ENCODE measurements at places on chromosomes 11 and 22. TPM values are rescaled to one million over a fixed set of nuclear protein-coding genes. Genes with fewer than 3 reads are reported as not detected.

DNA sequence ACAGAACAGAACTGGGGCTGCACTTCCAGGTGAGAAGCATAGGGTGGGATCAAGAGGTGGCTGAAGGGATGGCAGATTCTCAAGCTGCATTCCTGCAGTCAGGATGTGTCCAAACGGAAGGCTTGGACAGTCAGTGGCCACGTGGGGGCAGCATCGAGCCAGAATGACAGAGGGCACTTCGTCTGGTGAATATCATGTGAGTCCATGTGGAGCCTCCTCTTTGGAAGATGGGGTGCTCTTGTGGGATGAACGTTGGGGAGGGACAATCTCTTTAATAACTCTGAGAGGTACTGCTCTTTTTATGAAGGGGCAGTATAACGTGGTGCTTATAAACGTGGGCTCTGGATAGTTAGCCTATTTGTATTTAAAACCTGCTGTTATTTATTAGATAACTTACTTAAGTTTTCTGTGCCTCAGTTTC lies 154.9 kb upstream of the NAV2 start:
- H3K36me3 ChIP-seq, result no peaks in the 10 kb centered on the region
- no peak overlapping the region for H3K27ac ChIP-seq
- no peaks in the 10 kb centered on the region for H3K4me1 ChIP-seq
- no peaks in the 10 kb centered on the region for H3K27me3 ChIP-seq
- DNase-seq, result peak; percentile 85

DNA sequence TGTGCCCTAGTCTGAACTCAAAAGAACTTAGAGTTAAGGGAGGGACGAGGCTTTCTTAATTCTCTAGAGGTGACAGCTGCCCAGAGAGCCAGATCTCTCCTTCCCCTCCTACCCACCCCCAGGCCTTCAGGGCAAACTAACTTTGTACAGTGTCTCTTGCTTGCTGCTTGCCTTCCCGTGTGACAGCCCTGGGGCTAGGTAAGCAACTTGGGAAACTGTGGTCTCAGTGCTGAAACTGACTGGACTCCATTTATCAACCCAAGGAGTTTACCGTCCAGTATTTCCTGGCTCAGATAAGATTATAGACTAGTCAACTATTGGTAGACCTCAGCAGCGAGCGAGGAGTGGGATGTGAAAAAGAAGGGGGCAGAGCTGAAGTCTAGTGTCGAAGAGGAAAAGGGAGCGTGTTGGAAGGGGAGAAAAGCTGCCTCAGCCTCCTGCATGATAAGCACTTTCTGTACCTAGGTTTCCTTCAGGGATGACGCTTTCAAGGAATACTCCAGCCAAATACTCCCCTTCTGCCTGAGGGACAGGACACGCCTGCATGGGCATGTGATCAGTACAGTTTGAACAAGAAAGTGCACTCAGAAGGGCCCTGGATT lies 43.3 kb upstream of the WEE1 start:
- H3K4me3 ChIP-seq, result no peak overlapping the region
- DNase-seq, result no peak
- no peak overlapping the region for H3K27ac ChIP-seq
- no peaks in the 10 kb centered on the region for H3K36me3 ChIP-seq
- H3K4me1 ChIP-seq, result peaks cover 10% of the 10 kb centered on the region

DNA sequence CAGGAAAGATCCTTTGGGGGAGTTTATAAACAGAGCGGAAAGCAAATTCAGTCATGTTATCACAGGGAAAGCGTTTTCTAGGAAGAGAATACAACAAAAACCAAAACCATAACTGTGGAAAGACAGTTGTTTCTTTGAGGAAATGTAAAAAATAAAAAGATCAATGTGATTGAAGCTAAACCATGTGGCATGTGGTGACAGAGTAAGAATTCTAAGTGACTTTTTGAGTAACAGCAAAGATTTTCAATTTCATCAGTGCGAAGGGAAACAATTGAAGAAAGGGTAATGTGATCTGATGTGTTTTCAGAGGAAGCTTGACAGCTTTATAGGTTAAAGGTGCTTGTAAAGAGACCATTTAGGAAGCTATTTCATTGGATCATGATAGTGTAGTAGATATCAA lies 575.9 kb upstream of the CHORDC1 start:
- no peaks in the 10 kb centered on the region for H3K36me3 ChIP-seq
- H3K4me1 ChIP-seq, result no peaks in the 10 kb centered on the region
- no peaks in the 10 kb centered on the region for H3K27me3 ChIP-seq
- no peak for DNase-seq

DNA sequence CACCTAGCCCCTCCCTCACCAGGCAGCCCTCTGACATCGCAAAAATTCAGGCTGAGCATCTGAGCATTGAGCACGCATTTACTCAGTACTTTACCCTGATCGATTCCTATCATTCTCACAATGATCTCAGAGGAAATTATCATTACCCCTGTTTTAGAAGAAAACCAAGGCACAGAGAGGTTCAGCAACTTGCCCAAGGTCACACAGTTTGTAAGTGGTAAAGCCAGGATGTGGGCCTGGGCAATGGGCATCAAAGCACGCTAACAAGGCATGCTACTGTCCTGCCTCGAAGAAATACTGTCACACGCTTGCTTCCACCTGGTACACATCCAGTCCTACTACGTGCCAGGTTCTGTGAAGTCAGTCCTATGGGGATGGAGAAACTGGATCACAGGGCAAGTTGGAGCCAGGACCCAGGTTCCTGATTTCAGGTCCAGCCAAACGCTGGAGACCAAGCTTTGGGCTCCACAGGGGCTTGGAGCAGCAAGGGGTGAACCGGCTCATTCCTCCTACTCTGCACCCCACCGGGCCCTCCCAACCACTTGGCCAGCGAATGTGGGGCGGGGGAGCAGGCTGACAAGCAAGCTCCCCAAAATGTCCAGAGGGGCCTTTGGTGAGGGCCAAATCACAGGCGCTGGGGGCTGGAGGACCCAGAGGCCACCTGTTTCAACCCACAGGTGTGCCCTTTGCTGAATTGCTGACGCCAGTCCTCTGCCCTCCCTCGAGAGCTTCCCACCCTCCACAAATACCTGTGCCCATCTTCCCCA lies 18.2 kb downstream of the KCNJ4 start:
- DNase-seq, result no peak
- no peaks in the 10 kb centered on the region for H3K27me3 ChIP-seq
- no peak overlapping the region for H3K4me3 ChIP-seq
- no peaks in the 10 kb centered on the region for H3K36me3 ChIP-seq

DNA sequence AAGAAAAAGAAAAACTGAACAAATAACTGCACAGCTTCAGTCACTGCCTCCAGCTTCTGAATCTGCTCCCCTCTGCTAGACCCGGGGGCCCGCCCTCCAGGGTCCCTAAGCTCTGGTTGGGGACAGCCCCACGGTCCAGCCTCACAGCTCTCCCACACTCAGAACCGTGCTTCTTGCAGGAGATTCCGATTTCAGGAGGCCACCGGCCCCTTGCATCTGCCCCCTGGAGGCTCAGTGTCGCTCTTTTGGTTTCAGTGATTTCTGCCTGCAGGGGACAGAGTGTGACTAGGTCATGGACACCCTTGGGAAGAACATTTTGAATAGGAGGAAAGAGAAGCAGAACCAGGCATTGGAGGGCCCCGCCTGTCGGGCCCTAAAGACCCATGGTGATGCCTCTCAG lies 23.1 kb upstream of the RPS3 start:
- no peaks in the 10 kb centered on the region for H3K36me3 ChIP-seq
- H3K27me3 ChIP-seq, result no peaks in the 10 kb centered on the region
- no peak for DNase-seq
- no peak overlapping the region for H3K27ac ChIP-seq

The ZP1 gene
- not detected for total RNA-seq

DNA sequence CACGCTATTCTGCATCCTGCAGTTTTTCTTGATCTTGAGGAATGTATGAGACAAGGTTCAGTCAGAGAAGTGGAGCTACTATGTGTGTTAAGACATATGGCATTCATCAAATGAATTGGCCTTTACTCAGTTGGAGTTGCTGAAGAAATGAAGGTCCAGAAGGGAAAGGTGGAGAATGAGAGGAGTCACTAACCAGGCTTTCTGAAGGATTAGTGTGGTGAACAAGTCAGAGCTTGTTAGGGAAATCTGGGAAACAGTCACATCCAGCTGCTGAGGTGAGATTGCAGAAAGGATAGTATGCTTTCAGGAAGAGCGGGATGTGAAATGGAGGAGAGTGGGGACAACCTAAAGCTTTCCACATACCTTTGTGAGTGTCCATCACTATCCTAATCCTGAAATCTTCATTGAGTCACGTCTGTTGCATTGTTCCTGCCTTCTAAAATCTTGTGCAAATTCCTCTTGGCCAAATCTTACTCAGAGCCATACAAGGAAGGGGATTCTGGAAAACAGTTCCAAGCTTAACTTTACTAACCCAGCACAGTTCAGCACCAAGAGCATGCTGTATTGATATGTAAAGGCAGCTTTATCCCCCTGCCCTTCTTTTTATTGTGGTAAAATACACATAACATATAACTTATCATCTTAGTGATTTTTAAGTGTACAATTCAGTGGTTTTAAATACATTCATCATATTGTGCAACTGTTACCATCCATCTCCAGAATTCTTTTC lies 11.4 kb upstream of the PITPNB start:
- no peak for DNase-seq
- H3K4me1 ChIP-seq, result no peaks in the 10 kb centered on the region
- no peaks in the 10 kb centered on the region for H3K27me3 ChIP-seq
- no peaks in the 10 kb centered on the region for H3K36me3 ChIP-seq
- H3K4me3 ChIP-seq, result no peak overlapping the region

The GAS2 gene
- 27.0 TPM for total RNA-seq
